K562 (cell line): ENCODE measurements at places on chromosomes 7 and 10. TPM values are rescaled to one million over a fixed set of nuclear protein-coding genes. Genes with fewer than 3 reads are reported as not detected.
A peak's percentile ranks its signal among the peaks of the same experiment; 100 is the strongest.

- no peaks in the 10 kb centered on the region for H3K36me3 ChIP-seq
- H3K4me1 ChIP-seq = no peaks in the 10 kb centered on the region
- H3K4me3 ChIP-seq = no peak overlapping the region
- no peak overlapping the region for H3K27ac ChIP-seq
- no peak for DNase-seq
Measured at GRCh38 chr10:14369906-14370305, 39.2 kb upstream of the FRMD4A start.

GRCh38 chr10:100374200-100374655 is 27.2 kb downstream of the SCD start:
- no peaks in the 10 kb centered on the region for H3K36me3 ChIP-seq
- no peak for DNase-seq
- peak overlapping the region; percentile 62 for H3K4me3 ChIP-seq
- peaks cover 25% of the 10 kb centered on the region for H3K4me1 ChIP-seq
- no peaks in the 10 kb centered on the region for H3K27me3 ChIP-seq
- H3K27ac ChIP-seq = peak overlapping the region; percentile 100

The ZPBP gene
- total RNA-seq = not detected in 2 replicates

GRCh38 chr7:154598864-154599263 is 404.1 kb downstream of the PAXIP1 start:
- peaks cover 31% of the 10 kb centered on the region for H3K27me3 ChIP-seq
- no peaks in the 10 kb centered on the region for H3K36me3 ChIP-seq
- H3K4me1 ChIP-seq = no peaks in the 10 kb centered on the region
- H3K27ac ChIP-seq = no peak overlapping the region

DNA sequence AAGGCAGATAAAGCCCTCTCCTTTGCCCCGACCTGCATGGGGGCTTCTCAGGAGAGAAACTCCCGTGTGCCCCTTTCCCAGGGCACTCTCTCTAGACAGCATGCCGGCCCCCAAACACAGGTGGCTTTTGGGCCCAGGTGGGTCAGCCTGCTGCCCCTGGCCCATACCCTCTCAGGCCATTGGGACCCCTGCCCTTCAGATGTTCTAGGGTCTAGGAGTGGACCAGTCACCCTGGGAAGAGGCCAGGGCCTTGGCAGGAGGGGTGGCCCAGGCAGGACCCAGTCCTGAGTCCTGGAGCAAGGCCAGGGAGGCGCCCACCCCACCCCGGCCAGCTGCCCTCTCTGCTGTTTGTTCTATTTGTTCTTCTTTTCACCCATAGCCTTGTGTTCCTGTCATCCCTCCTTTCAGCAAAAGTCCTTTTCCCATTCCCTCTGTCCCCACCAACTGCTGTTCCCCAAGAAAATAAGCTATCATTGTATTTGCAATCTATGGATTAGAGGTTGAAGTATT is 9.3 kb upstream of the SEC24C start:
- peaks cover 22% of the 10 kb centered on the region for H3K4me1 ChIP-seq
- no peak overlapping the region for H3K4me3 ChIP-seq
- H3K27ac ChIP-seq = no peak overlapping the region
- no peaks in the 10 kb centered on the region for H3K27me3 ChIP-seq

- no peak overlapping the region for H3K27ac ChIP-seq
- H3K27me3 ChIP-seq = no peaks in the 10 kb centered on the region
- H3K36me3 ChIP-seq = peaks cover 26% of the 10 kb centered on the region; the same call in 2 of the 3 replicates
- H3K4me3 ChIP-seq = no peak overlapping the region
- no peak for DNase-seq
- H3K4me1 ChIP-seq = no peaks in the 10 kb centered on the region
Measured at GRCh38 chr7:131488361-131488760, 68.1 kb downstream of the PODXL start.

The KCND2 gene
- not detected in 2 replicates for total RNA-seq

DNA sequence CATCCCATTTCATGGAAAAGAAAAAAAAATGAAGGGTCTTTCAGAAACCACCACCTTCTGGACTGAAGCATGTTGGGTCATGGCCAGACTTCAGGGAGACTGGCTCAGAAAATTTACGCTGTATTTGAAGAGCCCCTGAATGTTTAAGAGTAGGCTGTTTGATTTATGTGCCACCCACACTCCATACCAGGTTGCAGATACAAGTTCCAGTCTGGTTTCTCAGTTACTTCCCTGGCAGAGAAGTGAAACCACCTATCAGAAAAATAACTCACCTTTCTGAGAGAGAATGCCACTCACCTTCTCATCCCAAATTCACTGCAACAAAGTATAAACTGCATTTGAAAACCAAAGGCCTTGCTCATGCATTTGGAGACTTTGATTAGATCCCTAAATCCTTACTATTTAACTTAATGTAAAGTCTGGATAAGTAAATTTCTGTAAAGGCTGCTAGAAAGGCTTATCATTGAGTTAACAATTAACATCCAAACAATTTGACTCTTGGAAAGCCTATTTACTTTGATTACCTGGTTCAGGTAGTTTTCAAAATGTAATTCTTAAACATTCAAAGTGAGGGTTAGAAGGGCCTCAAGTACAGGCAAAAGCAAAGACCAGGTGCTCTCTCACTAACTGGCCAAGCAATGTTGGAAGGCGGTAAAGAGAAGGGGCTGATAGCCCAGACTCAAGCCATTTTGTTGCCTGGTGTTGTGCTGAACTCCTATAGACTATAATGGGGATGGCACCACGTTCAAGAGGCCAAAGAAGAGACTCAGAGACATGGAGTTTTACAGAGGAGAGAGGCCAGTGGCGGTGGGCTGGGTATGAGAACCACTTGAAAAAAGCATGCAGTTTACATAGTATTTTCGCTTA is 12.8 kb upstream of the ADD3 start:
- H3K27me3 ChIP-seq = no peaks in the 10 kb centered on the region
- H3K4me1 ChIP-seq = peaks cover 7% of the 10 kb centered on the region; the same call in 1 of the 2 replicates
- no peak overlapping the region for H3K4me3 ChIP-seq
- H3K27ac ChIP-seq = no peak overlapping the region
- no peaks in the 10 kb centered on the region for H3K36me3 ChIP-seq

GRCh38 chr7:94907026-94907810 is at the start of gene PPP1R9A:
Gene PPP1R9A (plus strand): TSS chr7:94907594. CDS start chr7:94910114, 2,520 bp downstream.
- H3K4me1 ChIP-seq = no peaks in the 10 kb centered on the region
- no peak for DNase-seq
- H3K4me3 ChIP-seq = no peak within 1 kb of the TSS
- no peaks in the 10 kb centered on the region for H3K36me3 ChIP-seq
- no peaks in the 10 kb centered on the region for H3K27me3 ChIP-seq

- H3K27ac ChIP-seq = no peak overlapping the region
- H3K27me3 ChIP-seq = peaks cover 21% of the 10 kb centered on the region
- no peak for DNase-seq
- H3K36me3 ChIP-seq = no peaks in the 10 kb centered on the region
Measured at GRCh38 chr10:14487488-14487883, 156.8 kb upstream of the FRMD4A start.

DNA sequence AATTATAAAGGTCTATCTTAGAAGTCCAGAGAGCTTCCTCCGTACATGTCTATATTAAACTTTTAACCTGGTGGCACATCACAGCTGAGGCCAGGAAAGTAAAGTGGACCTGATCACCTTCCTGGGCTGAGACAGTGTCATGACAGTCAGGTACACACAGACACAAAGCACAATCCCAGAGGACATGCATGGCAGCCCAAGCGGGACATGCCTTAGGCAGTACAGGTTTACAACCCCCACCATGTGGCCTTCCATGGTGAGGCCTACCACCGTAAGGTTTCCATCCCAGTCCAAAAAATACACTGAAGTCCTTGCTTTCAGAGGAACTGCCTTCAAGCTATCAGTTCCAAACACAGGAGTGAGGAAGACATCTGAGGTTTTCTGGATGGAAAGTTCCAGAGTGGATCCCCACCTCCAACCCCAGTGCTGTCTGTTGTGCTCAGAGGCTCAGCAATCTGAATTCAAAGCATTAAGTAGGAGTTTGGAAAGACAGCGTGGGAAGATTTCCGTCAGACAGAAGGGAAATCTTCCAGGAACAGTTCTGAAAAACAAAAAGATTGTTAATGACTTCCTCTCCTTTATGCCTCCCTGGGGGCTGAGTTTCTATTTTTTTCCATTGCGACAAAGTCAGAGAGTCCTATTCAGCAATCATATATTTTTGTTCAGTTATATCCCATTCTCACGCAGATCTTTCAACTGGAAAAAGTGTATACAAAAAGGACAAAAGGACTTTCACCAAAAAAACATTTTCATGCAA is 20.1 kb downstream of the IFIT3 start:
- no peaks in the 10 kb centered on the region for H3K36me3 ChIP-seq
- no peak for DNase-seq
- no peak overlapping the region for H3K4me3 ChIP-seq
- peaks cover 23% of the 10 kb centered on the region for H3K4me1 ChIP-seq
- no peak overlapping the region for H3K27ac ChIP-seq

The MACC1 gene
- 16.1 and 20.4 TPM in 2 replicates for total RNA-seq

- H3K27me3 ChIP-seq = no peaks in the 10 kb centered on the region; the same call in 2 of the 3 replicates
- H3K27ac ChIP-seq = no peak overlapping the region
- no peaks in the 10 kb centered on the region for H3K36me3 ChIP-seq
Measured at GRCh38 chr7:129264534-129264933, 39.7 kb downstream of the AHCYL2 start.

DNA sequence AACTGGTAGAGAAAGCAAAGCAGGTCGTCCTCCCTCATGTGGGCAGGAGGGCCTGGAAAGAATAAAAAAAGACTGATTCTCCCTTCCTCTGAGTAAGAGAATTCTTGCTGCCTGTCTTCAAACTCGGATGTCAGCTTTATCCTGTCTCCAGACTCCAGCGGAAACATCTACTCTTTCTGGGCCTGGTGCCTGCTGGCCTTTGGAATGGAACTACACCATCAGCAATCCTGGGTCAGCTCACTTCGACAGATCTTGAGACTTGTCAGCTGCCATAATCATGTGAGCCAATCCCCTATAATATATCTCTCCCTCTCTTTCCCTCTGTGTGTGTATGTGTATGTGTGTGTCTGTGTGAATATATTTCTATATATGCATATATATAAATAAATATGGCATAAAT is 411.0 kb upstream of the DPP6 start:
- no peak for DNase-seq
- H3K27ac ChIP-seq = no peak overlapping the region
- no peaks in the 10 kb centered on the region for H3K4me1 ChIP-seq
- no peak overlapping the region for H3K4me3 ChIP-seq
- no peaks in the 10 kb centered on the region for H3K27me3 ChIP-seq

- H3K36me3 ChIP-seq = no peaks in the 10 kb centered on the region
- H3K27ac ChIP-seq = no peak overlapping the region
- DNase-seq = no peak
- no peaks in the 10 kb centered on the region for H3K4me1 ChIP-seq
- no peak overlapping the region for H3K4me3 ChIP-seq
- no peaks in the 10 kb centered on the region for H3K27me3 ChIP-seq
Measured at GRCh38 chr7:57362868-57363267, 87.1 kb upstream of the ZNF716 start.
